ENCODE measurements at places on chromosomes 2 and 18. TPM values are rescaled to one million over a fixed set of nuclear protein-coding genes. Genes with fewer than 3 reads are reported as not detected.

DNA sequence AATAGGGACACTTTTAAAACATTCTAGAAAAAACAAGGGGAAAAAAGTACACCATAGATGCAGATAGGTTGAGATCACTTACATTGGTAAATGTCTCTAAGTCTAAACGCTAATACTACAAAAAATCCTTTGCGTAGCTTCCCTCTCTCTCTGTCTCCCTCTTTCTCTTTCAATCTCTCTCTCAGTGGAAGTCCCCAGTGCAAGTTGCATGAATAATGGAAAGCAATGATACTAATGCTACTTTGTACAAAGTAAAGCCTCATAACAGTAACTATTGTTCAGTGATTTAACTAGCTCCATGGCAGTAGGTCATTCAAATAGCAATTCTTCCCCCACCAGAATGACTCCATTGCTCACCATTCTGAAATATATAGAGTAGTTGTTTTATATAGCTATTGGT, 12.8 kb downstream of the MEIS1 start:
- no peak for DNase-seq

GRCh38 chr2:56693501-56693900, 509.7 kb downstream of the CCDC85A start:
- DNase-seq, result no peak

CCDC68 gene
- total RNA-seq, result 0.23 TPM

GRCh38 chr2:1730015-1730927, 14.0 kb downstream of the PXDN start:
- peak; percentile 38 for DNase-seq

DNA sequence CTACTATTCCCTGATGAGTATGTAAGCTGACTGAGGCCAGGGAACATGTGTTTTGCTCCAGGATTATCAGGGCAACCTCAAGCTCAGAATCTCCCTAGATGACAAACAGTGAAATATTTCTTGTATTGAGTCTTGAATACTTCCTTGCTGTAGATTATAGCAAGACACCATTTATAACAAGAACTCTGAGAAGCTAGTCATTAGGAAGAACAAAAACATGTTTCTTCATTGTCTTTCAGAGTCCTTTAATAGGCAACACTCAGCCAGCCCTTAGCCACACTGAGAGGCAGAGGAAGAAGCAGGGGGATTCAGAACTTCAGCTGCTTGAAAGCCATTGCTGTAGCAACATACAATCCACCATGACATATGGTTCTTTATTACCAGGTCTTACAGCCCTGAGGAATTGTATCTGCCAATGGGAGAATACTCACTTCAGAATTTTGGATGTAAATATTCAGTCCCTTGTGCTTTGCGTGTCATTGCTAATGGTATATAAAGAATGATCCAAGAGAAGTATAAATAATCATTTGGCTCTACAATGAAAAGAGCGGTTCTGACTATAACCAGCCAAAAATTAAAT, 117.5 kb upstream of the NCKAP5 start:
- no peak for DNase-seq

GRCh38 chr2:120338015-120338414, 7.9 kb upstream of the INHBB start:
- no peak for DNase-seq

GRCh38 chr2:238227587-238228032, 12.2 kb downstream of the HES6 start:
- no peak for DNase-seq

DNA sequence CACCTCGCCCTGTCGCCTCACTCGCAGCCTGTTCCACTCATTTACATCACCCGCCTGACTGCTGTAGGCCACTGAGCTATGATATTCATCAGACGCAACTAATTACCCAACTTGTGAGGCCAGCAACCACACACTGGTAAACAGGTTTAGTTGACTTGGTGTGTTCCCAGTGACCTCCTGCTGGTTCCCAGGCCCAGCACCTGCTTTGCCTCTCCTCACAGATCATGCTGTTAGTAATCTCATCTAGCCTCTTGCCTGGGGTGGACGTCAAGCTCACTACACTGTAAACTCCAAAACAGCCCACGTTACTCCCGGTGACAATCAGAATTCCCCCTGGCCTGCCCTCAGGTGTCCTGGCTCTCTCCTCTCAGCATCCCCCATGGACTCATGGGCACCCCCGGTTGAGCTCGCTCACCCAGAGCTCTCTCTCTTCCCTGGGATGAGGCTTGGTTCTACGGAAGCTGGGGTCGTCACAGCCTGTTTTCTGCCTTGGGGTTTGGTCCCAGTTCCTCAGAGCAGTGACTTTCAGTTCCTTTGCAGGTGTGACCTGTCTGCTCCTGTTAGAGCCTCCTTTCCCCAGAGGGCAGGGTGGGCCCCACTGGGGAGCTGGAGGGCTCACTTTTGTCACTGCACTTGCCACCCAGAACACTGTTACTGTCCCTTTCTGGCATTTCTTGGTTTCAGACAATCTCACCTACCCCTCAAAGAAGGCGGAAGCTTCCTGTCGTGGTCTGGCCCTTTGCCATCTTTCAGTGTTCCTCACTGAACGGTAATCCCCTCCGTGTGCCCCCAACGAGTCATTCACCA, 40.3 kb downstream of the INPP5D start:
- DNase-seq, result no peak

- no peak for DNase-seq
These were observed 98.5 kb upstream of the XPO1 start for GRCh38 chr2:61636686-61637085.

ASB18 gene
- not detected for total RNA-seq

- no peak for DNase-seq
These were observed 17.3 kb downstream of the LYPD6B start for GRCh38 chr2:149055751-149056150.
